ENCODE measurements at places on chromosomes 16 and 17.

GRCh38 chr16:85577899-85578598 is 35.1 kb upstream of the GSE1 start:
- no peak for DNase-seq

GRCh38 chr16:81629034-81629802 is 149.9 kb upstream of the PLCG2 start:
- DNase-seq, result no peak

- DNase-seq, result no peak
These were observed 143.8 kb downstream of the CLEC16A start for GRCh38 chr16:11088074-11088730.

- DNase-seq, result no peak
These were observed 13.5 kb upstream of the DHRS13 start for GRCh38 chr17:28916302-28916934.

DNA sequence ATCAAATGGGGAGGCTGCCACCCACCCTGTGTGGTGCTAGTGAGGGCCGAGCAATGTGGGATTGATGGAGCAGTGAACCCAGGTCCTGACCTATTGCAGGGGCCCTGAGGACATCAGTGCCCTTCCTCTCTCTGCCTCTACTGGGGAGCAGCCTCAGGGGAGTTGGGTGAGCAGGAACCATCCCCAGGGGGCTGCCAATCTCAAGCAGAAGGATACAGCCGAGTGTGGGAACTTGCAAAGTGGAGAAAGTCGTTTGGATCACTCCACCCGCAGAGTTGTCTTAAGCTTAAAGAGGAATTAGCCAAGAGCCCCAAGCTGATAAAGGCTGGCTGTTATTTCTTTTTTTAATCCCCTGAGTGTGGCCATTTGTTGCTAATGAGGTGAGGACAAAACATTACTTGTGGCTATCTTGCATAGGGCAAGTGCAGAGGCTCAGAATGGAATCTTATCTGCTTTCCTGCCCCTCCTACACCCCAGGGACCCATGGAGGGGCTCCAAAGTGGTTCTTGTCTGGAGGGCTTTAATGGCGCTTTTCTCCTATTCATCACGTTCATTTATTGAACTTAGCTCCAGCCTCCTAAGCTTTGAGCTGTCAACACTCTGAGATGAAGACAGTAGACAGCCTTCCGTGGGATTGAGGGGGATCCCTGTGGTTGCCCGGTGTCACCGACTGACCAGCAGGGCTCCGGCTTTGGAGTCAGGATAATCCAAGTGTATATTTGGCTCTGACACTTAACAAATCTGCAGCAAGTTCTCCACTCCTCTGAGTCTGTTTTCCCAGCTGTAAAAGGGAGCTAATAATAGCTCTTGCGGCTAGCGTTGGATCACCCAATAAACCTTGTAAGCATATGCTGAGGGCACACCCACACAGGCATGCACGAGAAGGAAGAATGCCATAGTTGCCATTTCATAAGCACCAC is 45.1 kb downstream of the MYH11 start:
- no peak for DNase-seq

DNA sequence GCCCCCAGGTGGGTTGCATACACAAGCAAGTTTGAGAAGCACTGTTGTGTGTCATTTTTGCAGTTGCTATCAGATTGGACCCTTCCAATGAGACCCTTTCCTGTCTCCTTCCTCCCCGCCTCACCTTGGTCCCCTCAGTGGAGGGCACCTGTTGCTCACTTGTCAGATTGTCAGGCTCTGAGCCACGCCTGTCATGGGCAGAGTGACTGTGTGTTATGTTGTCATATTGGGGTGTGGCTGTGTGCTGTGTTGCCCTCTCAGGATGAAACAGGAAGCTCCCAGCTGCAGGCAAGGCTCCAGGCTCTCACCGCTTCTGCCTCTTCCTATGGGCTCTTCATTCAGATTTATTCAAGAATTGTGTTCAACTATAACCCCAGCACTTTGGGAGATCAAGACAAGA is 302.9 kb downstream of the CPPED1 start:
- no peak for DNase-seq

DNA sequence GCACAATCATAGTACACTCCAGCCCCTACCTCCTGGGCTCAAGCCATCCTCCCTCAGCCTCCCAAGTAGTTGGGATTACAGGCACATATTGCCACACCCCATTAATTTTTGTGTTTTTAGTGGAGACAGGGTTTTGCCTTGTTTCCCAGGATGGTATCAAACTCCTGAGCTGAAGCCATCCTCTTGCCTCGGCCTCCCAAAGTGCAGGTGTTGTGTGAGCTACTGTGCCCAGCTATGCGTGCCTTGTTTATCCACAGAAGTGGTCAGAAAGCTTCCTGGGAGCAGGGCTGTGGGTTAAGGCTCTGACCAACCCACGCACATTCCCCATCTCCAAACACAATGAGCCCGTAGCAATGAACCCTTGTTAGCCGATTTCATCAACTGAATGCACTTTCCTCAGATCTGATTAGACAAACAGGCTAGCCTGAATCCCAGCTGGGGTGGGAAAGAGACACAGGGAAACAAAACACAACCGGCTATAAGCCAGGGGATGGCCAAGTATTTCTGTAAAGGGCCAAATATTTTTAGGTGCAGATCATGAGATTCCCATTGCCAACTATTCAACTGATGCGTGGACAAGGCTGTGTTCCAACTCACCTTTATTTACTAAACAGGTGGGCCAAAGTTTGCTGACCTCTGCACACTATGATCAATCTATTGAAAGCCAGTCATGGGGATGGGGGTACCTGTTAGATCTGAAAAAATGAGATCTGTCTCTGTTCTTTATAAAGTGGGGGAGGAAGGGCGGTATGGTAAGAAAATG is 193.6 kb downstream of the CPPED1 start:
- DNase-seq, result peak; percentile 10

DNA sequence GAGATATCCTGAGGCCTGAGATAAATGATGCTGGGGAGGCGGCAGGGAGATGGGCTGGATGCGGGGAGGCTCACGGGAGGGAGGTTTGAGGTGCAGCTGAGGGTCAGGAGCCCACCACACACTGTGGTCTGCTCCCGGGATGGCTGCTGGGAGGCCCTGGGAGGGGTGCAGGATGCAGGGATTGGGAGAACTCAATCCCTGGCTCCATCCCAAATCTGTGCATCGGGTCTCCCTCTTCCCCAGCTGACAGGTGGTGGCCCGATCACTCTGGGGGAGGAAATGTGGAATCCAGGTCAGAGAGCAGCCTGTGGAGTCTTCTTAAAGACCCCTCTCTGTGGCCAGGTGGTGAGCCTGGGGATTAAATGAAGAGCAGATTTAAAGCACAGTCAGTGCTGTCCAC is 12.0 kb downstream of the PHB1 start:
- no peak for DNase-seq

GRCh38 chr16:24700549-24701392 is 28.7 kb upstream of the TNRC6A start:
- peak; percentile 77 for DNase-seq

- DNase-seq, result no peak
These were observed 64.3 kb upstream of the RBL2 start for GRCh38 chr16:53369921-53370320.

GRCh38 chr16:70151391-70151790 is 22.2 kb upstream of the CLEC18C start:
- no peak for DNase-seq

GRCh38 chr16:73610605-73611156 is 562.8 kb upstream of the ZFHX3 start:
- no peak for DNase-seq

- DNase-seq, result no peak
These were observed 24.6 kb downstream of the HIGD1B start for GRCh38 chr17:44872131-44872768.

- DNase-seq, result no peak
These were observed 28.7 kb downstream of the ARL4D start for GRCh38 chr17:43427362-43428043.

DNA sequence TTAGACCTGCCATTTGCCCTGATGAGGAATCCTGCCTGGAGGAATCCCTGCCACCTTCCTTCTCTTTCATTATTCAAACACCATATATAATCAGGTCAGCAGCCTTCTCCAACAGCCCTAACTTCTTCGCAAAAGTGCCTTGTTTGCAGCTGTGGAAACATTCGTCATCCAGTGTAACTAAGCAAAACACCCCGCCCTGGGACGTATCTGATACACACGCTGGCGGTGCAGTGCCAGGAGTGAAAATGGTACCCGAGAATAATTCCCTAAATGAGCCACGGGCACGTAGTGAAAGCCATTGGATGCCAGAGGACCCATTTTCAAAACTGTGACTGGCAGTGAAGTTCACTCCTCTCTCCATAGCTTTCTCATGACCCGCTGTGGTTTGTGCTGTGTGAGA is 73.7 kb downstream of the IRX3 start:
- no peak for DNase-seq

- peak; percentile 89 for DNase-seq
These were observed 18.2 kb downstream of the COTL1 start for GRCh38 chr16:84599521-84600202.

- DNase-seq, result no peak
These were observed 25.6 kb upstream of the CACNG1 start for GRCh38 chr17:67018471-67019434.

DNA sequence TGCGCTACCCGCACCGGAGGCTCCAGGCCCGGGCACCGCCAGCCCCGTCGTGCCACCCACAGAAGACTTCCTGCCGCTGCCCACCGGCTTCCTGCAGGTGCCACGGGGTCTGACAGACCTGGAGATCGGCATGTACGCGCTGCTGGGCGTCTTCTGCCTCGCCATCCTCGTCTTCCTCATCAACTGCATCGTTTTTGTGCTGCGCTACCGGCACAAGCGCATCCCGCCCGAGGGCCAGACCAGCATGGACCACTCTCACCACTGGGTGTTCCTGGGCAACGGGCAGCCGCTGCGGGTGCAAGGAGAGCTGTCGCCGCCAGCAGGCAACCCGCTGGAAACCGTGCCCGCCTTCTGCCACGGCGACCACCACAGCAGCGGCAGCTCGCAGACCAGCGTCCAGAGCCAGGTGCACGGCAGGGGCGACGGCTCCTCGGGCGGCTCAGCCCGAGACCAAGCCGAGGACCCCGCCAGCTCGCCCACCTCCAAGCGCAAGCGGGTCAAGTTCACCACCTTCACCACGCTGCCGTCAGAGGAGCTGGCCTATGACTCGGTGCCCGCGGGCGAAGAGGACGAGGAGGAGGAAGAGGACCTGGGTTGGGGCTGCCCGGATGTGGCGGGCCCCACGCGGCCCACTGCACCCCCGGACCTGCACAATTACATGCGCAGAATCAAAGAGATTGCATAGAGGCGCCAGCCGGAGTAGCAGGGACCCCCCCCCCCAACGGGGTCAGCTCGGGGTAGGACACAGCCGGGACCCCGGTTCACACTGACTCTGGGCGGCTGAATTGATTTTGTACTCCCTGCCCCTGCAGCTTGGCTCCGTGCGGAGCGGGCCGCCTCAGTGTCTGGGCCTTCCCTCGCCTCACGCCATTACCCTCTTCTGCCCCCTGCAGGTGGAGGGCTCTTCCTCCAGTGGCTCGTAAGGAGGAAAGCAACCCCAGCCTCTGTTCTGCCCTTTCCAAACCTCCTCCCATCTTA is 58.5 kb downstream of the TMEM132E start:
- peak; percentile 92 for DNase-seq

DNA sequence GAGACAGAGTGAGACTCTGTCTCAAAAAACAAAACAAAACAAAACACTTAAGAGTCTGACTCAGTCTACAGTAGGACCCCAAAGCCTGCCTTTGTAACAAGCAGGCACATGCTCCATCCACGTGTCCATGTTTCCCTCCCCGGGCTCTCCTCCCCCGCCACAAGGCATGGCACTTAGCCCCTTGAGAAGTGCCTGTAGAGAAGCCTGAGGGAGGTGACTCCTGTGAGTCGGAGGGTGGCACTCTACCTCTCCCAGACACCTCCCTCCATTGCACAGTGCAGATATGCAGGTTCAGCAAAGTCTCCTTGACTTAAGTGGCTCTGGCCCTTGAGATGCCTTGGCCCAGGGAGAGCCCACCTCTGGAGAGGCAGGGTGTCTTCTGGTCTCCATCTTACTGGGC is 6.8 kb downstream of the FHOD1 start:
- DNase-seq, result no peak

- no peak for DNase-seq
These were observed 13.3 kb upstream of the SLC6A4 start for GRCh38 chr17:30248786-30249185.

DNA sequence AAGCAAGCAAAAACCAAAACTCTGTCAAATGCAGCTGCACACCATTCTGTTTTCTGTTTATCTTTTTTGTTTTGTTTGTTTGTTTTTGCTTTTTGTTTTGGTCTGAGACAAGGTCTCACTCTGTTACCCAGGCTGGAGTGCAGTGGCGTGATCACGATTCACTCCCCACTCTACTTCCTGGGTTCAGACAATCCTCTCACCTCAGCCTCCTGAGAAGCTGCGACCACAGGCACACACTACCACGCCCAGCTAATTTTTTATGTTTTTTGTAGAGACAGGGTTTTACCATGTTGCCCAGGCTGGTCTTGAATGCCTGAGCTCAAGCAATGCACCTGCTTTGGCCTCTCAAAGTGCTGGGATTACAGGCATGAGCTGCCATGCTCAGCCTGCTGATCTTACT is 19.3 kb upstream of the SLFN13 start:
- no peak for DNase-seq

- peak; percentile 94 for DNase-seq
These were observed 9.2 kb upstream of the TSPOAP1 start for GRCh38 chr17:58337600-58338453.

GRCh38 chr17:63652106-63652505 is 29.9 kb downstream of the MAP3K3 start:
- no peak for DNase-seq

- peak; percentile 91 for DNase-seq
These were observed 523 bp downstream of the NAGLU start for GRCh38 chr17:42536372-42537155.

DNA sequence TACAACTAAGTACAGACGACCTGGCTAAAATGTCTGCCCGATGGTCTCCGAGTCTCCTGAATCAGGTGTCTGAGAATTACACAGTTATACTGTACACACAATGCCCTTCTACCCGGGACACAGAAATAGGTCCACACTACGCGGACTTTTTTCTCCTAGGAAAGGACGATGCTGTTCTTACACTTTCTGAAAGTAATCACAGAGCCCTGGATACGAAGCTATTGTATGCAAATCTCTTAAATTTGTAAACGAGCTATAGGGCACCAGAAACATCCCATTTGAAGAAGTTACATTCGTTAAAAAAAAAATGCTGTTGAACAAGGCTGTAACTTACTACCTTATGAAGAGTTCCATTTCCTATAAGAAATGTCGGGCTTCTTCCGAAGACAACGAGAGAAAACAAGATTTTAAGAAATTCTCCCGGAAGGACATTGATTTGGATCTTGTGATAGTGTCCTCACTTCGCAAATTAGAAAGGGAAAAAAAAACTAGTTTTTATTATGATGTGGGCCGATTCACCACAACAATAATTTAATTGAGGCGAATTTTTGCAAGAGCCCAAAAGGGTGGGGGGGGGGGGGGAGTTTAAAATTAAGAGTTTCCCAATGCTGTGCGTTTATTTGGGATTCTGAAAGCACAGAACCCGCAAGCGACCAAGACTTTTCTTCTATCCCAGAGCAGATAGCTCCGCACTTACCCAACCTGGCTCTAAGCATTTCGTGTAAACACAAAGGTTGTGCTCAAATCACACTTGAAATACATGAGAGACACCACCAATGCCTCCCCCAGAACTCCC is 1.5 kb upstream of the SOX9 start:
- no peak for DNase-seq
